ENCODE measurements at places on chromosomes 6 and 20.

GRCh38 chr6:98092331-98092730, 742.0 kb upstream of the POU3F2 start:
- no peak for DNase-seq

DNA sequence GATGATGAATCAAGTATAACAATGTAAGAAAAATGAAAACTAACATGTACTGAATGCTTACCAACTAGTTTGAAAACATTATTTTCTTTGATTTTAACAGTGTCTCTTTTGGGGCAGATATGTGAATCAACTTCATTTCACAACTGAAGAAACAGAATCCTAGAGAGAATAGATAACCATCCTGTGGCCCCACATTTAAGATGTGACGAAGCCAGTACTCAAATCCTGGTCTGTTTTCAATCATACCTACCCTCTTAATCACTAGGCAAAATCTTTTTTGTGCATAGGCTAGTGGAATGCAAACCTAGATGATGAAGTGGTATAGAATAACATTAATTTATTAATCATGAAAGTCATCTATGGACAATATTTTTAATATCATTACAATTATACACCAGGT, 371.6 kb upstream of the EPHA7 start:
- DNase-seq: no peak

- no peak for DNase-seq
Measured at GRCh38 chr6:152905551-152906299, 77.1 kb downstream of the FBXO5 start.

DNA sequence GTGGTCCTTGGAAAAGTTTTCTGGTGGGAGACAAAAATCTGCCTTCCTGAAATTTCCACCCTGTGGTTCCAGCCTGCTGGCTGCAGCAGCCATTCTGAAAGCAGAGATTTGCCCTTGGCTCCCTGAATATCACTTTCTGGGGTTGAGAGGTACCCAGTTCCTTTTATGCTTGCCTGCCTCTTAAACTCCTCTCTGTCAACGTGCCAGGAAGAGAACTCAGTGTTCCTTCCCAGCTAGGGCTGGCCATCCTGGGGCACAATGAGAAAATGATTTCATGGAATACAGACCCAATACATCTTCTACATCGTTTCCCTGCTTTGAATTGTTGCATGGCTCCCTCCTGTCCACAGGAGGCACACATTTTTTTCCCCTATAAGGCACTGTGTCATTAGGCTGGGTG, 1.6 kb upstream of the DSN1 start:
- no peak for DNase-seq

DNA sequence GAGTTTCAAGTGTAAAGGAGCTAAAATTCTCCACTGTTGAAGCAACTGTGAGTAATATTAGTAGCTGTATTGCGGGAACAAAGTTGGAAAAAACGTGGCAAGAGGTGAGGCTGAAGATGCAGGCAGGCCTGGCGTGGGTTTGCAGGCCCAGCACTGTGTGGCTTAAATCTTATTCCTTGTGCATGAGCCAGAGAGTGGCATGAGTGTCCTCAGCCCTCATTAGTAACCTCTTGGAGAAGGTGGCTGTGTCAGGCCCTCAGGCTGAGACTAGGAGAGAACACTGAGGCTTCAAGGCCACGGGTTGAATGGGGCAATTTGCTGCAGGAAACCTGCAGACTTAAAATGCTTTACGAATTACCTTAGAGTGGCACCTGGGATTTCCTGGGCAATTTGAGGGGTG, 372.7 kb upstream of the CITED2 start:
- DNase-seq: no peak

- no peak for DNase-seq
Measured at GRCh38 chr20:1417273-1417672, 24.4 kb upstream of the FKBP1A start.

All from CD4-positive, alpha-beta T cell treated with Interferon gamma for 1 hour (primary cell).